ENCODE measurements at places on chromosomes 16 and 17.

DNA sequence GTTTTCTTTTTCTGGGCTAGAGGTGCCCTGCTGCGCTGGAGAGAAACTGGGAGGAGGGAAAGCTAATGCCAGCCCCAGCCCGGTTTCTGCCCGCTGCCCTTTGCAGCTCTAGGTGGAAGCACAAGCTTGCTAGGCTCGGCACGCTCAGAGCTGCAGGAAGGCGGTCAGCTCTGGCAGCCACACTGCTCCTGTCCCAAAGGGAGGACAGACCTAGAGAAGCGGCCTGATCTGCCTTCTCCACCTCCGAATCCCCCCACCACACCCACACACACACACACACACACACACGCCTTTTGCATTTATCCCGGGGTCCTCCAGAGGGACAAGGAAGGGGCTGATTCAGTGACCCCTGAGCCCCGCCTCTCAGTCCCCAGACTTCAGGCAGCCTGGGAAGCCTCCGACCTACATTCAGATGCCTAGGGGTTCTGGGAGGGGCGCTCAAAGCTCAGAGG lies 418.1 kb downstream of the SOX9 start:
- DNase-seq = no peak

DNA sequence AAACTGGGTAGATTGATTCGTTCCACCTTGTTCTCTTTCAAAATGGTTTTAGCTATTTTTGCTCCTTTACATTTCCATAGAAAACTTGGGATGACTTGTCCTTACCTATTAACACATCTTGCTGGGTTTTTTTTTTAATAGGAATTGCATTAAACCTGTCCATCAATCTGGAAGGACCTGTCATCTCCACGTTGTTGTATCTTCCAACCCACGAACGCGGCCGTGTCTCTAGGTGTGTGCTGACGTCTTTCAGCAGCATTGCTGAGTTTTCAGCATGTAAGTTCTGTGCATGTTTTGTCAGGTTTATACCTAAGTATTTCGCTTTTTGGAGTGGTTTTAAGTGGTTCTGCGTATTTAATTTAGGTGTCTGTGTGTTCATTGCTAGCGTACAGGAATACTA lies 60.4 kb upstream of the GNG13 start:
- no peak for DNase-seq

DNA sequence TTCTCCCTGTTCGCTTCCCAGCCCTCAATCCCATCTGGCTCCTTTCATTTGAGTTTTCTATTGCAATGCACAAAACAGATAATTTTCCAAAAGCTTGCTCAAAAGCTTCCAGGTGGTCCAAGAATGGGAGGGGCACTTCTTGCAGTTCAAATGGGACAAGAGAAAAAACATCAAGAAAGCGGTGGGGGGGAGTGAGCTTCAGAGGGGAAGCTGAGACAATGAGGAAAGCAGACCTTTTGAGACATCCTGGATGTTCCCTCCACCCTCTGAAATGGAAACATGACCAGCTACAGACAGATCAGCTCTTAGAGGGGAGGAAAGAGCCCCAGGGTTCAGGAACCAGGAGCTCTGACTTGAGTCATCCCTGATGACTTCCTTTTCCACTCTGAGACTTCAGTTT lies 368.2 kb downstream of the SLC39A11 start:
- DNase-seq = peak; percentile 83

GRCh38 chr17:69733171-69734012 lies 318.9 kb downstream of the MAP2K6 start:
- peak; percentile 82 for DNase-seq

GRCh38 chr17:43372273-43372911 lies 26.4 kb upstream of the ARL4D start:
- DNase-seq = no peak

- DNase-seq = no peak
Measured at GRCh38 chr17:68036304-68037147, 991 bp downstream of the KPNA2 start.

DNA sequence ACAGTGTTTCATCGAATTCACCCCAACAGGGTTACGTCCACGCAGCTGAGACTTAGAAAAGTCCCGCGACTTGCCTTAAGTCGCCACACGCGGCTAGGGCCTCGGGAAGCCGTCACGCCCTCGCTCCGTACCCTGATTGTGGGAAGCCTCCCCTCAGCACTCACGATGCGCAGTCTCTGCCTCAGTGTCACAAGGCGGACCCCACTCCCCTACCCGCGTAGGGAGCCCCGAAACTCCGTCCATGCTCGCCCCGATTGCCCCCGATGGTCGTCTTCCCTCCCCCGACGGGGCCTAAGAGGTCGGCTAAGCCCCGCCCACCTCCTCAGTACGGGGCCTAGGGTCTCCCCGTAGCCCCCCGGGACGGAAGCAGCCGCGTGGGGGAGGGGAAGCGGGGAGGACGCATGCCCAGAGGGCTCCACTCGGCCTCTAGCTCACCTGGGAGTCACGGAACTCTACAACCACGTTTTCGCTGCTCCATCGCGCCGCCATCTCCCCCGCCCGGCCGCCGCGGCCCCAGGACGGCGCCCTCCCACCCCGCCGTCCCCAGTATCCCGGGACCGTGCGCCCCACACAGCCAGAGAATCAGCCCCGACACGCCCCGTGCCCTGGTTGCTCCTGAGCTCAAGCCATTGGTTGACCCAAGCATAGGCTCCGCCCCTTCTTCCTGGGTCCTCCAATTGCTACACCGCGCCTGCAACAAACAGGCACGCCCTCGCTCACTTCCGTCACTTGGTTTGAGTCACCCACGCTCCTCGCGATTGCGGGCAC lies at the start of gene WDR59:
Gene WDR59, minus strand, starts transcription at position 595 of the 768 bp plus-strand sequence. Its CDS starts 106 bp downstream, at position 489.
- DNase-seq = peak; percentile 99

- peak; percentile 59 for DNase-seq
Measured at GRCh38 chr17:1030684-1031532, 34.0 kb downstream of the TIMM22 start.

DNA sequence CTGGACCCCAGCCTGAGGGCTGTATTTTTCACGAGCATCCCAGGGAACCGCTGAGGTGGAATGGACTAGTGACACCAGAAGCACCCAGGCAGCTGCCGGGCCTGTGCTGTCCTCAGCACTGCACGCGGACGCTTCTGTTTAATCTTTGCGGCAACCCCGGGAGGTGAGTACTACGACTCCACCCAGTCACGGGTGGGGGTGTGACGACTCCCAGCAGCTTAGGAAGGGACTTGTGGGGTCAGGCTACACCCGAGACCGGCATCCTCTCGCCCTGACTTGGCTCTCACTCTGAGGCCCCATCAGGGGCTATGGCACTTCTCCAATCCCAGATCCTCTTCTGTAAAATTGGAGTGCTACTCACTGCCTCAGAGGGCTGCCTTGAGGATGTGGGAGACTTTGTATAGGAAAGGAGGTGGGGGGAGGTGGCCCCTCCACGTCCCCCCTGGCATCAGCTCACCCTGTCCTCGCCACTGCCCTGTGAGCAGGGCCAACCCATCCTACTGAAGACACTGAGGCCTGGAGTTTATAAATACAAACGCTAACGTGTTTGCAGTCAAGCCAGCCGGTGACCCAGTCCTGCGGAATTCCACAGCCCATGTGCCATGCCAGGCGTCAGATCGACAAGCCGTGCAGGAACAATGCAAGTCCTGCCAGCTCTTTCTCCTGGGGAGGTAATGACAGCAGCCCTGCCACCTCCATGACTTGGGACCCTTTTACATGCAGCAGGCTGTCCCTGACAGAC lies 44.4 kb downstream of the PPL start:
- peak; percentile 38 for DNase-seq

DNA sequence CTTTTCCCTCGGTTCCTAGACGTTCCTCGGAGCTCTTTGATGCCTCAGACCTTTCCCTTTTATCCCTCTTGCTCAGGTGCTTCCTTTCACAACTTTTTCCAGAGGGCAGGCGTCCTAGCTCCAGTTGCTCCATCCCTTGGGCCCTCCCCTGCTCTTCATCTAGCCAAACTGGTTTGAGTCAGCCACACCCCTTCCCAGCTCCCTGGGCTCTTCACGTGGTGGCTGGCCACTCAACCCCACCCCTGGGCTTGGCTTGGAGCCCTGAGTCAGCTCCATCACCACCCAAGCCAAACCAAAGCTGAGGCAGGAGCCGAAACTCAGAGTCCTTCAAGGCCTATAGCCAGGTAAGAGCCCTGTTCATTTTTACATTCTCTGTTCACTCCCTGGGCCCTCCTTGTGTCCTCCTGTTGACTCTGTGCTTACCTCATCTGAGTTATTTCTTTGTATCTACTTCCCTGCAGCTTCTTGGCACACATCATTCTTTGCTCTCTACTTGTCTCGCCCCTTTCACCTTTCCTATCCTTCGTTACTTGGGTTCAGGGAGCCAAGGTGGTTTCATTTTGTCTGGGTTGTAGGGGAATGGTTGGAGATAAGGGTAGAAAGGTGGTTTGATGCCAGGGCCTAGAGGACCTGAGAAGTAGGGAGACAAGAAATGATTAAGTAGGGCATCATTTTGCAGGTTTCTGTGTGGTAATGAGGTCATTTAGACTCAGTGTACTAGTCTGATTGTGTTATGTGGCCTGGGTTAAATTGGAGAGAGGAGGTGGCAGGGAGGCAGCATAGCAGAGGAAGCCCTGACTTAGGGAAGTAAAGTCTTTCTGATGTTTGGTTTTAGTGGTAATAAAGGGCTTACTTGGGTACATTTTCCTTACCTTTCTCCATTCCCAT lies 7.6 kb upstream of the PHKG2 start:
- DNase-seq = no peak

- DNase-seq = no peak
Measured at GRCh38 chr16:2981177-2981898, 1.1 kb upstream of the PKMYT1 start.

GRCh38 chr16:50403491-50403890 lies 34.7 kb upstream of the BRD7 start:
- no peak for DNase-seq

- DNase-seq = peak; percentile 55
Measured at GRCh38 chr16:53159781-53160436, 105.1 kb downstream of the CHD9 start.

GRCh38 chr17:78648293-78648692 lies 71.1 kb upstream of the DNAH17 start:
- DNase-seq = no peak
